ENCODE measurements at places on chromosomes 2 and 18. TPM values are rescaled to one million over a fixed set of nuclear protein-coding genes. Genes with fewer than 3 reads are reported as not detected.

DNA sequence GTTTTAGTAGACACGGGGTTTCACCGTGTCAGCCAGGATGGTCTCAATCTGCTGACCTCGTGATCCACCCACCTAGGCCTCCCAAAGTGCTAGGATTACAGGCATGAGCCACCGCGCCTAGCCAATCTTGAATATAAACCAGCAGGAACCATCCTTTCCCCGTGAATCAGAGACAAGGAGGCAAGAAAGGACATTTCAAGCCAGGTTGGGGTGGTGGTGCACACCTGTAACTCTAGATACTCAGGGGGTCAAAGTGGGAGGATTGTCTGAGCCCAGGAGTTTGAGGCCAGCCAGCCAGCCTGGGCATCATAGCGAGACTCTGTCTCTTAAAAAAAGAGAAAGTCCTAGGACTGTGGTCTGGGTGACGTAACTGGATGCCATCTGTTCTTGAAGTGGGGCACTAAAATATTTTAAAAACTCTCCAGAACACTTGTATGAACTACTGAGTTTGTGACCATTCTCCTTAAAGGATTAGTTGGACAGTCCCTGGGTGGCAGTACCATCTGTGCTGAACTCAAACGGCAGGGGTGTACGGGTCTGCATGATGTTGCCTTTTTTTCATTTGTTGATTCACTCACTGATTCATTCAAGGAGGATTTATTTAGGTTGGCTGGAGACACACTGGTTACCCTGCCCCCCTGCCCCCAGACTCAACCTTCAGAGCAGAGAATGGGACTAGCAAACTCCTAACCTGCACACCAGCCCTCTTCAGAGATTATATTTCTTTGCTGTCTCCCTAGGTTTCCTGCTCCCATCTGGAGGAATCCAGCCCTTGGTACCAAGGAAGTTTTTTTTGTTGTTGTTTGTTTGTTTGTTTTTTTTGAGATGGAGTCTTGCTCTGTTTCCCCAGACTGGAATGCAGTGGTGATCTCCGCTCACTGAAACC, 2.9 kb upstream of the TLX2 start:
- DNase-seq, result no peak
- no peak overlapping the region for H3K4me3 ChIP-seq
- no peak overlapping the region for H3K27ac ChIP-seq
- peaks cover 45% of the 10 kb centered on the region for H3K27me3 ChIP-seq
- H3K36me3 ChIP-seq, result peaks cover 16% of the 10 kb centered on the region
- H3K4me1 ChIP-seq, result peaks cover 56% of the 10 kb centered on the region

DNA sequence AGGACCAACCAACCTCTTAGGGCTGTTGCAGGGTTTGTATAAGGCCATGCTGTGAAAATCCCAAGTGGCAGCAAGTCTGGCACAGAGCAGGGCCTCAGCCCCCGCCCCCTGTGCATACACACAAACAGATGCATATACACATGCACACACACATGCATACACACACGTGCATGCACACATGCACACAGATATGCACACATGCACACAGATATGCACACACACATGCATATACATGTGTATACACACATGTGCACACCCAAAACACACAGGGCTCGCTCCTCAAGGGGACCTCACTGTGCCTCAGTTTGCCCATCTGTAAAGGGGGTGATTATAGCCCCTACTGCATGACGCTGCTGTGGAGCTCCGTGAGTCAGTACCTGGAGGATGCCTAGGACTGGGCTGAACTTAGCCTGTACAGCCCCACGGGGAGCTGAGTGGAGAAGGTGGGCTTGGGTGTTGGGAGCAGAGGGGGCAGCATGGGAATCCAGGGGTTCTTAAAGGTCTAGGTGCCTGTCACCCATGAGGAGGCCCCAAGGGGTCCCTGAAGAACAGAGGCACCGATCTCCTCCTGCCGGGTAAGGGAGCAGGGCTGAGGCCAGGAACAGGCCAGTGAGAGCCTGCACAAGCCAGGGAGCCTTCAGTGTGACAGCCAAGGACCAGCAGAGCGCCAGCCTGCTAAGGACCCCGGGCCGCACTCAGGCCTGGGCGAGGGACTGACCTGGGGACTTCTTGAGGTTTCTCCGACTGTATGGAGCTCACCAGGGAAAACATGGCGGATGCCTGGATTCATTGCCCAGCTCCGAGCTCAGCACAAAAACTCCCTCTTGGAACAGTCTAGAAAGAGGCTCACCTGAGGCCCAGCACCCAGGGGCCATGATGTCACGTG, 24.0 kb upstream of the ALPI start:
- H3K27me3 ChIP-seq, result peaks cover 3% of the 10 kb centered on the region
- H3K27ac ChIP-seq, result no peak overlapping the region
- H3K4me3 ChIP-seq, result no peak overlapping the region
- no peak for DNase-seq
- H3K36me3 ChIP-seq, result no peaks in the 10 kb centered on the region
- H3K4me1 ChIP-seq, result no peaks in the 10 kb centered on the region

HES6 gene
- total RNA-seq, result 2.7 TPM

GRCh38 chr2:85785027-85785822, 31.4 kb downstream of the ATOH8 start:
- H3K4me1 ChIP-seq, result no peaks in the 10 kb centered on the region
- H3K4me3 ChIP-seq, result no peak overlapping the region
- DNase-seq, result no peak
- H3K27ac ChIP-seq, result no peak overlapping the region
- no peaks in the 10 kb centered on the region for H3K36me3 ChIP-seq

SLC38A11 gene
- not detected for total RNA-seq

RIOK3 gene
- 68.3 TPM for total RNA-seq

DNA sequence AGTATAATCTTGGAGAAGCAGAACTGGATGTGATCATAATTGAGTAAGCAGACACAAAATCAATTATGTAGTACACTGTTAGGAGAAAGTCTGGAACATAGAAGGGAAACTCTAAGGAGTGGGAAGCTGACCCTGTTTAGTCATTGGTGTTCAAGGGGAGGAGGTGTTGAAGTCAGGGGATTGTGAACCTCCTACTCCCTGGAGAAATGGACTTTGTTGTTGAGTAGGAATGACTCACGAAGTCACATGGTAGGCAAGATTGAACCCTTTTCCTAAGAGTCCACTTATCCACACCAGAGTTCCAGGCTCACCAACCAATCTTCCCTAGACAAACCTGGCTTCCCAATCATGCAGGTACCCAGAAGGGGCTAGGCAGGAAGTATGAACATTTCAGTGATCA, 81.0 kb upstream of the BCL11A start:
- H3K27ac ChIP-seq, result no peak overlapping the region
- H3K4me1 ChIP-seq, result no peaks in the 10 kb centered on the region
- peaks cover 17% of the 10 kb centered on the region for H3K27me3 ChIP-seq
- no peak for DNase-seq
- H3K4me3 ChIP-seq, result no peak overlapping the region

DNA sequence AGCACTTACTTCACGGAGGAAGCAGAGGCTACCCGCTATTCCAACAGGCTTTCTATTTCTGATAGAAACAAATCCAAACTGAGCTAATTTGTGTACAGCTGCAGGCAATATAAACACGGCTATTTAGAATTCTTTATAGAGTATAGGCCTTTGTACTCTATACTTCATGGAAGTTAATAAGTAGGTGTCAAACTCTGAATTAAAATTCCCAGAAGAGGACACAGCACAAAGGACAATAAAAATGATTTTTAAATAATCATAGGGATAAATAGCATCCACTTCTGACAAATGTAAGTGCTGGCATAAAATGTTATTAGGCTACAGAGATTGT, 261.5 kb downstream of the AFF3 start:
- no peak for DNase-seq
- no peak overlapping the region for H3K4me3 ChIP-seq
- no peaks in the 10 kb centered on the region for H3K4me1 ChIP-seq
- no peaks in the 10 kb centered on the region for H3K36me3 ChIP-seq

GRCh38 chr2:131055169-131056065, 37.8 kb downstream of the FAM168B start:
- H3K27me3 ChIP-seq, result no peaks in the 10 kb centered on the region
- peaks cover 60% of the 10 kb centered on the region for H3K36me3 ChIP-seq
- DNase-seq, result no peak
- H3K4me1 ChIP-seq, result no peaks in the 10 kb centered on the region
- H3K27ac ChIP-seq, result no peak overlapping the region

DNA sequence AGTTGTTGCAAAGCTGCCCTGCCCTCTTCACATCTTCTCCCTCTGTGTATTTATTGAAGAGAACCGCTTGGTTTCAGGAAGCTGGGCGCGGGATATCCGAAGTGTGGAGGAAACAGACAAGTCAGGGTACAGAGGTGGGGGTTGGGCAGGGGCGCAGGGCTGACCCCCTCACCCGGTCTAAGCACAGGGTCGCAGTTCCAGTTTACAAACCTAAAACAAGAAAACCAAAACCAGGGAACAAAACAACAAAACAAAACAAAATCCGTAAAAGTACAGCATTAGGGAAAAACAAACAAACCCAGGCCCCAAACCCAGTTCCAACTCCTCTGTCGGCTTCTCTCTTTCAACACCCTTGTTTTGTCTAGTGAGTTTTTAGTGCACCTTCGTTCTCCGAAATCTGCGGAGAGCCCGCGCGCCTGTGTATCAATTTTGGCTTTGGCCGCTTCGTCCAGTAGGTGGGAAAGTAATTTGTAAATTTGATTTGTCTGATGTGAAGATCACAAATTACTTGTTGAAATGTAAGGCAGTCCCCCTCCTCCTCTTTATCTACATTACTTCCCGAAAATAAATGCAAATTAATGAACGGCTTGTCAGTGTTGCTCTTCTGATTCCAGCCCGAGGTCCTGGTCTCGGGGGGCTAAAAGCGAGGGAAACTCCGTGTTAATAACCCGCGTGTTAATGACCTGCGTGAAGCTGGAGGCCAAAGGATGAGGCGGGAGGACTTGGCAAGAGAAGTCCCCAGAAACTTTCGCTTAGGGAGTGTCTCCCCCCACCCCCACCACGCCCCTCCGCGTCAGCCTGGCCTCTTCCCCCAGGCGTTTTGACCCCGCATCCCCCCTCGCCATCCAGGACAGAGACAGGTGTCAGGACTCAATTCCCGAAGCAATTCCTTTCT, 6.9 kb downstream of the OTX1 start:
- H3K4me1 ChIP-seq, result peaks cover 60% of the 10 kb centered on the region
- no peak overlapping the region for H3K27ac ChIP-seq
- peak overlapping the region; percentile 54 for H3K4me3 ChIP-seq
- no peak for DNase-seq
- H3K27me3 ChIP-seq, result peaks cover 86% of the 10 kb centered on the region
- peaks cover 7% of the 10 kb centered on the region for H3K36me3 ChIP-seq

IFIH1 gene
- 63.9 TPM for total RNA-seq

Data from activated CD4-positive, alpha-beta memory T cell treated with anti-CD3 and anti-CD28 coated beads, Interleukin-2, amount 10 ng/mL, durations not matched to agents 7 days and 5 days (primary cell).